ENCODE measurements at places on chromosomes 3 and 15.
A peak's percentile ranks its signal among the peaks of the same experiment; 100 is the strongest.

DNA sequence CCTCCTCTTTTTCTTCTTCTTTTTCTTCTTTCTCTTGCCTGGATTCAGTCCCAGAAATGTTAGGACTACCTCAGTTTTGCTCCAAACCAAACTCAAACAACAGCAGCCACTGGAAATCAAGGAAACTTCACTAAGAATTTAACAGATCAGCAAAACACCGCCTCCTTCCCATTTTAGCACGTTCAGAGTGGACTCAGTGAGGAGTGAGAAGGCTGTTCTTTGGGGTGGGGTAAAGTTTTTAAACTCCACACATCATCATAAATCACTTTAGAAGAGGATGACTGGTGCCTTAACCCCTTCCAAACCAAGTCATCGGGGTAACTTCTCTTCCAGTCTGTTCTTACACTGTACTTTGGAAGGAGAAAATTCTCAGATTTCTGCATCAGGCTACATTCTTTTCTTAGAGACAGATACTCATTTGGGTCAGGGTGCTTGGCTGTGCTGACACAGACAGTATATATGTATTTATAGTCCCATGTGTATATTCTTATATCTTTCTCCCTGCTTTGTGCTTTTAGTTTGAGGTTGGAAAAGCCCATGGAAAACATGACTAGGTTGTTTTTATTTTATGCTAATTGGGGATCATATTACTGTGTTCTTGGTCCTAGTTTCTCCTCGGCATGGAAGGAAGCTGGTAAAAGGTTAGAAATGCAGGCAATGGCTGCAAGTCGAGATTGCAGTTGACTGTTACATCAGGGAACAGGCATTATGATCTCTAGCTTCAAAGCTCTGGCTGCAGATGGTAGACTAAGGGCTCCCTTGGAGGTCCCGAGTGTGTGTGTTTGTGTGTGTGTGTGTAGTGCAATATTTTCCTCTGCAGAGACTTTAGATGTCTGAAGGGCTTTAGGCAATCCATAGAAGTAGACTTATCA, at the start of gene CCDC80:
TSS of gene CCDC80 (minus strand) at position 214 of the 872 bp plus-strand sequence. CDS start 1,238 bp downstream, outside the sequence.
- DNase-seq: no peak

GRCh38 chr3:183381673-183382072, 46.7 kb downstream of the MCF2L2 start:
- DNase-seq: no peak

DNA sequence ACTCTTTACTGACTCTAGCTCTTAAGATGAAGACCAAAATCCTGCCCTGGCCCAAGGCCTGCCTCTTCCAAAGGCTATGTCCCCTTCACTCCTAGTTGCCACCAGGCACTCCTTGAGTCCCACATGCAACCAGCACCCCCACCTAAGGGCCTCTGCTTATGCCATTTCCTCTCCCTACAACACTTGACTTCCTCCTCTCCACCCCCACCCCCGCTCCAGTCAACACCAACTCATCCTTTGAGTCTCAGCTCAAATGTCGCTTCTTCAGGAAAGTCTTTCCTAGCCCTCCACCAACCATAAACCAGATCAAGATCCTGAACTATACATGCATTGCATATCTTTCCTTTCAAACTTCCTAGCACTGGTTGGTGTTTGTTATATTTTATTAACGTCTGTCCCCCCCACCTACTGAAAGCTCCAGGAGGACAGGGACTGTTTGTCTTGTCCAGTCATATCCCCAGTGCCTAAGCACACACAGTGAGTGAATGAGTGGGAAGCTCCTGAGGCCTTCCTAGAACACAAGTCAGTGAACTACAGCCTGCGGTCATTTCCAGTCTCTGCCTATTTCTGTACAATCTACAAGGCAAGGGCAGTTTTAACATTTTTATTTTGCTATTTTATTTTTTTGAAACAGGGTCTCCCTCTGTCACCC, 7.3 kb downstream of the TBC1D2B start:
- peak; percentile 70 for DNase-seq

DNA sequence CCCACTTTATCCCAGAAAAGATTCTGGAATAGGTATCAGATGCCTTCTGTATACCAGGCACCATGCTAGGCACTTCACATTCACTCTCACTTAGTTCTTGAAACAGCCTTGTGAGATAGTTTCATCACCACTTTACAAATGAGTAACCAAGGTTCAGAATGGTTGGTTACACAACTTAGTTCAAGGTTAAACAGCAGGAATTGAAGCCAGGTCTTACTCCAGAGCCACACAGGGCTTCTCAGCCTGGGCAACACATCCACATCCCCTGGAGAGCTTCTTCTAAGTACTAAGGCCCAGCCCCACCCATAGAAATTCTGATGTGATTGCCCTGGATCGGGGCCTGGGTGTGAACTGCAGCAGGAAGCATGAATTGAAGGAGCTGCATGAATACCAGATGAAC, 18.6 kb downstream of the WHAMM start:
- DNase-seq: no peak
